Ovary (tissue), 10 donors: ENCODE measurements at places on chromosomes 3 and 15. TPM values are rescaled to one million over a fixed set of nuclear protein-coding genes. Genes with fewer than 3 reads are reported as not detected.

The MYRIP gene
- 2.8 TPM for total RNA-seq

The GASK1A gene
- 28.6 TPM for total RNA-seq

The CD200 gene
- 19.2 TPM for total RNA-seq

- DNase-seq, result no peak
These were observed 29.9 kb upstream of the FBN1 start for GRCh38 chr15:48675436-48675835.

The GOLGA8G gene
- total RNA-seq, result not detected

The KLF15 gene
- total RNA-seq, result 49.9 TPM

- DNase-seq, result no peak
These were observed 806.6 kb downstream of the SQOR start for GRCh38 chr15:46441294-46442062.

DNA sequence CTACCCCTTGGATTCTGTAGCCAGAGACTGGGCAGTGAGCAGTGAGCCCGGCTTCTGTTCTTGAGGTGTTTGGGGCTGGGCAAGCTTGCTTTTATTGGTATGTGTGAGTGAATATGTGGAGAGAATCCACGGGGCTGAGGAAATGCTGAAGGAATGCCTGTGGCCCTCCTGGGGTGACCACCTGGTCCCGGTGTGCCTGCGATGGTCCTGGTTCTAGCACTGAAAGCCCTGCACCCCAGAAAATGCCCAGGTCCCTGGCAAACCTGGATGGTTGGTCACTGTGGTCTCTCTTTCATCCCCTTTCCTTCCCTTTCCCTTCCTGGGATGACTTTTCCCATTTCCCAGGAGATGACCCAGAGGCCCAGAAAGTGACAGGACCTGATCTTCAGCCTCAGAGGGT lies 4.2 kb downstream of the ZBTB47 start:
- DNase-seq, result no peak

- no peak for DNase-seq
These were observed 465.1 kb downstream of the ERC2 start for GRCh38 chr3:56003129-56003528.

The LDHAL6B gene
- total RNA-seq, result not detected

- DNase-seq, result peak; percentile 45
These were observed 27.6 kb downstream of the HDAC11 start for GRCh38 chr3:13507570-13508339.

GRCh38 chr3:38655708-38656300 lies 6.3 kb upstream of the SCN5A start:
- DNase-seq, result no peak

DNA sequence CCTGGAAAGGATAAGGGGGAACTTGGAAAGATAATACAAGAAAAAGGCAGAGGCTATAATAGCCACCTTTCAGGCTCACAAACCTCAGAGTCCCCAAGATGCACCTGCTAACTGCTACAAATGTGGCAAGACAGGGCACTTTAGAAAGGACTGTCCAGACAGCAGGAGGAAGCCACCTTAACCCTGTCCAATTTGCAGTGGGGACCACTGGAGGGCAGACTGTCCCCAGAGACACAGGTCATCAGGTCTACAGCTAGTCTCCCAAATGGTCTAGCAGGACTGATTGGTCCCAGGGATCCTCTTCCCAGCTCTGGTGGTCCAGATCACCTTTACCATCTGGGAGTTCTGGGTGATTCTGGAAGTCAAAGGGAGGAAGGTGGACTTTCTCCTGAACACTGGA lies 882.5 kb upstream of the GBE1 start:
- DNase-seq, result no peak

The FSIP1 gene
- total RNA-seq, result 6.8 TPM

- no peak for DNase-seq
These were observed 17.1 kb downstream of the MGLL start for GRCh38 chr3:127805026-127805753.

GRCh38 chr3:146542978-146543377 lies 1.4 kb downstream of the PLSCR1 start:
- DNase-seq, result no peak

- peak; percentile 88 for DNase-seq
These were observed 45.6 kb upstream of the SYNM start for GRCh38 chr15:99059010-99059981.

GRCh38 chr15:58487724-58488120 lies 55.9 kb downstream of the LIPC start:
- no peak for DNase-seq

DNA sequence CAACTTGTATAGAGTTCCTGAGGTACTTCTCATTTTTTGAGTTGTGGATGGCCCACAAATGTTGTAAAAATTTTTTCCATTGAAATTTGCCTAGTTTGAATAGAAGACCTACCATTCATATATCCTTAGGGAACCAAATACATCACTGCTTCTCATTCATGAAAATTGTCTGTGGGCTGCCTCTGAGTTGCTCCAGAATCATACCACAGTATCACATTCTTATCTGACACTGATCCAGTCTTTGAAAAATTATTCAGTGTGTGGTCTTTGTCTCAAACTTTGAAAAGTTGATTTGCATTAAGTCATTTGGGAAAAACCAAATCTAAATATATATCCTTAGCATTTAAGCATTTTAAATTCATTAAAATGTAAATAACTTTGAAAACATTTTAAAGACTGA lies 321.1 kb downstream of the LSAMP start:
- DNase-seq, result no peak

DNA sequence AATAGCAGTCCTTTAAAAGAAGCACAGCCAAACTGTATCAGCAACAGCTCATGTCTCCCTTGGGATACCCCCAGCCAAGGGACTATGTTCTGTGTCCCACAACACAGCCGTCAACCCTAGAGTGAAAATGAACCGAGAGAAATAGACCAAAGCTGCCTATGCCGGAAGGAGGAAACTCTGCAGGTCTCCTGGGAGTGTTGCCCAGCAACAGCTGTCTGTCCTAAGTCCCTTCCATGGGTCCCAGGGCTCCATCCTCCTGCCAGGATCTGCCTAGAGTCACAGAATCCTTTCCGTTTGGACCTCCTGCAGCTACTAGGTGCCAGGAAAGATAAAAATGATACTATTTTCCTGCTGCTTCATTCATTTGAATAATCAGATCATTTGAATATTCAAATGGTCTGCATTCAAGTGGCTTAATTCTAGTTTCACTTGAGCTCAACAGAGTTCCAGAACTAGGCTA lies 53.1 kb downstream of the TRANK1 start:
- DNase-seq, result no peak

DNA sequence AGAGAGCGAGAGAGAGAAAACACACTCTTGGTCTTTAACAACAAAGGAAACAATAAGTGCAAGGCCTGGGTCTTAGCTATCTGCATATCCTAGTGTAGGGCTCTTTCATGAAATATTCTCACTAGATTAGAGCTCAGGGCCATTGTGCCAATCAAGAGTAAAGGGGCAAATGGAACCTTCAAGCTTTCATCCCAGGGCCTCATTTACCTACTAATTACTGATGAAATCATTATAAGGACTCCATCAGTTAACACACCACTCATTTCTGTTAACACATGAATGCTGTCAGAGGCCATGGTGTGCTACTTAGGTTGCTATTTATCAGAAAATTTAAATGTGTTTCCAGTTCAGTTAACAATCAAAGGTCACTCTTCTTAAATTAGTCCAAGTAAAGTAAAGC lies 597.8 kb downstream of the ROBO1 start:
- no peak for DNase-seq

The IL16 gene
- total RNA-seq, result 6.0 TPM

The LEKR1 gene
- total RNA-seq, result 2.4 TPM

GRCh38 chr3:24336101-24336500 lies 158.5 kb downstream of the THRB start:
- DNase-seq, result no peak

DNA sequence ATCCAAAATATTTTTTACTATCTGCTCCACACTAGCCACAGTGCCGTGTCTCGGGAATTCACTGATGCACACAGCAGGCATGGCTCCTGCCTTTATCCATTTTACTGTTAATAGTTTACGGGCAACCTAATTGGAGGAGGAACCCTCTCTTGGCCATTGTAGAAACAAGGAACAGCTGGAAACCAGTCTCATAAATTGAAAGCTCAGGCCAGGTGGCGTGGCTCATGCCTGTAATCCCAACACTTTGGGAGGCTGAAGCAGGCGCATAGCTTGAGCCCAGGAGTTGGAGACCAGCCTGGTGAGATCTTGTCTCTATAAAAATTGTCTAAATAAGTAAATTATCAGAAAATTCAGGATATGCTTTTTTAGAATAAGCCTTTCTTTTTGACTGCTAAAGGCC lies 39.0 kb downstream of the IL5RA start:
- no peak for DNase-seq

The ANKUB1 gene
- total RNA-seq, result 0.48 TPM

The SATB1 gene
- 20.4 TPM for total RNA-seq

DNA sequence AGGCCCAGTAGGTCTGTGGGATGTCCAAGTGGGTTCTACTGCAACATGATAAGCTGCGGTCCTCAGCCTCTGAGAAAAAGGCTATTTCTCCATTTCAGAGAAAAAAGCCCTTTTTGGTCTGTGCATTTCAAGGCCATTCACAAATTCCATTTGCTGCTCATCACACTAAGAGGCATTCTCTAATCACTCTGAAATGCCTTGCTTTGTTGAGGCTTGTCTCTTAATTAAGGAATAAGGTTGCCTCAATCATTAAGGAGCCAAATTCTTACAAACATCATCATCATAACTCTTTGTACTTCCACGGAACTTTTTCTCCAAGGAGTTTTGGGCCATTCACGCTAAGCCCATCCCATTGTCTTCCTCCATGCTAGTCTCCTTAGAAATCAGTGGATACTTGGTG lies 74.4 kb downstream of the BOC start:
- no peak for DNase-seq

DNA sequence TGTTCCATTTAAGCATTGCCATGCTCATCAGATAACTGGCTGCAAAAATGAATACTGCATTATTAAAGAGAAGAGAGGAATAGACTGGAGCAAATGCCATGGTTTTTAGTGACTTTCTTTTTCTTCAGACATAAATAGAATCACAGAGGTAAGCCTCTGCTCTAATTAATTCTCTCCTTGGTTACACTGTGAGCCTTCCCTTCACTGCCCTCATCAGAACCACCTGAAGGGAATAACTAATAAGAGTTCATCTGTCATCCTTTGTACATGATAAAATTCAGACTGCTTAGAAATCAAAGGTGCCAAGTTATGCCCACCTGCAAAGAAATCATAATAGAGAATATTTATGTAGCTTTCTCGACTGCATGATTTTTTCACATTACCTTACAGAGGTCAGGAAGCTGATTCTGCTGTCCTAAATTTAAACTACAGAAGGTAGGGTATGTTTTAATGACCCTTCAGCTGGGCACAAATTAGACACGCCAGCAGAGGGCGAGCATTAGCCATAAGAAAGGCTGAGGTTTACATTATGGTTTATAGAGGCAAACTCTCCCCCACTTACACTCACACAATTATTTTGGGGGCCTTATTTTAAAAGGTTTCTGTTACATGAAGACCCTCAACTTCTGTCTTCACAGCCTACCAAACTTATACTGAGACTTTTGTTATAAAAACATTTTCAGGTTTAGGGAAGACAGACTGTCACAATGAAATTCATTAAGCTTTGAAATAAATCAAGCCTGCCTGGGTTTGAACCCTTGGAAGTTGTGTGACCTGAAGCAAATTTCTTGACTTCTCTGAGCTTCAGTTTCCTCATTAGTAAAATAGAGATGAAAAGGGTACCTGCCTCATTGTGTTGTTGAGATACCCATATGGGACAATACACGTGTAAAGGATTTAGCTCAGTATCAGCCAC lies 15.3 kb upstream of the UNC13C start:
- no peak for DNase-seq

DNA sequence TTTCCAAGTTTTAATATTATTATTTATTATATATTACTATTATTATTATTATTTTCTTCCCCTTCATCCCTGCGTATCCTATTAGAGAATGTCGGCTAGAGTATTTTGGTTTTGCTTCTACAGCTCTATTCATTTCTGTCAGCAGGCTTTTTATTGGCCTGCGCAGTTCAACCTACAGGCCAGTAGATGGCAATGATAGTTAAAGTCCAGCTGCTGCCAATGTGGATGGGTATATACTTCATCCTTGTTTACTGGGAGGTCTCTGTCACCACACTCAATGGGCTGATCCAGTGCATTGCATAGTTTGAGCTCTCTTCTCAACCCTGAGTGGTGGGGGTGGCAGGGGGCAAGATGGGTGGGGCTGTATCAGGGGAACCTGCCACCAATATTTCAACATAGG lies 799.8 kb downstream of the NSUN3 start:
- DNase-seq, result no peak

- no peak for DNase-seq
These were observed 18.9 kb upstream of the ANO10 start for GRCh38 chr3:43640681-43641080.

GRCh38 chr15:90564051-90564450 lies 34.3 kb downstream of the CRTC3 start:
- DNase-seq, result no peak

DNA sequence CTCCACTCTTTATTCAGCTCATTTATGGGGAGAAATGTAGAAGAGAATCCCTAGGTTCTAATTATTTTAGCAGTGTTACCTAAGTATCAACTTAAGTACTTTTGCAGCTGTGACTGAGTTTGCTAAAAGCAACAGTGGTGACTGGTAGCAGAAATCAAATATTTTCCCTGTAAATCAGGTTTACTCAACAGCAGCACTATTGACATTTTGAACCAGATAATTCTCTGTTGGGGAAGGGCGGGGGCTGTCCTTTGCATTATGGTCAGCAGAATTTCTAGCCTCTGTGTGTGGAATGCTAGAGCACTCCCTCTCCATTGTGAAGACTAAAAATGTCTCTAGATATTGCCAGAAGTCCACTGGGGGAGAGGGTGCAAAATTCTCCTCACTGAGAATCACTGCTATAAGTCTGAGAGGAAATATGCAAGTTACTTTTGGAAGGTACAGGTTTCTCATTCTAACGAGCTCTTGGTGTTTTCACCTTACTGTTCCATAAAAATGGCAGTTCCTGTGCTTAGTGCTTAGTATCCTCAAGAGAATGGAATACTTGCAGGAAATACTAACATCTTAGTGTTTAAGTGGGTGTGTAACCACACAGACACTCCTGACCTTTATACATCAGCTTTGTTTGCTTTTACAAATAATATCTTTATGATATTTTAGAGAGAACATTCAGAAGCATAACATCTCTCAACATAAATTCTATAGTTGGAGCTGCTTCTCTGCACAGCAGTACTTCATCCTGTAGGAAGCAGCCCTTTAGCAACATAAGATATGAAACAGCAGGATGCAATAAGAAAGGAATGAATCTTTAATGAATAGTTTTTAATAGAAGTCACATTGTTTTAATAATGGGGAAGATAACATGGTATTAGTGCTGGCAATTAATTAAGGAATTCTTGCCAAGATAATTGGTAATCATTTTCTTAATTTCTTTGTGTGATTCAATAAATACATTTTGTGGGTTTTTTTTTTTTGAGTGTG lies 246.5 kb upstream of the GOLIM4 start:
- DNase-seq, result no peak
